ENCODE measurements at places on chromosomes 1 and 21. TPM values are rescaled to one million over a fixed set of nuclear protein-coding genes. Genes with fewer than 3 reads are reported as not detected.

The KRTAP10-3 gene
- total RNA-seq = not detected

The RHD gene
- total RNA-seq = not detected

The CD34 gene
- total RNA-seq = 0.17 TPM

The RBP7 gene
- not detected for total RNA-seq

The NID1 gene
- 48.3 TPM for total RNA-seq

The KMO gene
- 0.17 TPM for total RNA-seq

The ATP1A4 gene
- total RNA-seq = not detected
